ENCODE measurements at places on chromosomes 4 and X. TPM values are rescaled to one million over a fixed set of nuclear protein-coding genes. Genes with fewer than 3 reads are reported as not detected.
A peak's percentile ranks its signal among the peaks of the same experiment; 100 is the strongest.

- no peaks in the 10 kb centered on the region for H3K36me3 ChIP-seq
- no peaks in the 10 kb centered on the region for H3K27me3 ChIP-seq
- no peak overlapping the region for H3K27ac ChIP-seq
- H3K4me1 ChIP-seq: no peaks in the 10 kb centered on the region
Observed at GRCh38 chr4:126592088-126592487, 1040.7 kb upstream of the INTU start.

DNA sequence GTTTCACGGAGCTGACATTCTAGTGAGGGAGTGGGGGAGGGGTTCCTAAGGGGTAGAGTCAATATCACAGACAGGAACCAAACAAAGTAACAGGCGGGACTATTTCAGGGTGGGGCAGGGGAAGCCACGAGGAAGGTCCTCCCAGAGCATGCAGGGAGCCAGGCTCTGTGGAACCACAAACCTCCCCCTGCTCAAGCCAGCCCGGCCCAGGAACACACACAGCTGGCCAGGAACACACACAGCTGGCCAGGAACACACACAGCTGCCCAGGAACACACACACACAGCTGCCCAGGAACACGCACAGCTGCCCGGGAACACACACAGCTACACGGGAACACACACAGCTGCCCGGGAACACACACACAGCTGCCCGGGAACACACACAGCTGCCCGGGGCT, 24.8 kb downstream of the EVC2 start:
- DNase-seq: no peak
- no peak overlapping the region for H3K4me3 ChIP-seq
- H3K4me1 ChIP-seq: no peaks in the 10 kb centered on the region
- H3K27ac ChIP-seq: no peak overlapping the region

- no peak overlapping the region for H3K27ac ChIP-seq
- no peak for DNase-seq
- H3K36me3 ChIP-seq: no peaks in the 10 kb centered on the region
- H3K27me3 ChIP-seq: no peaks in the 10 kb centered on the region
- no peak overlapping the region for H3K4me3 ChIP-seq
Observed at GRCh38 chrX:4850312-4850711, 1136.9 kb upstream of the PRKX start.

- H3K27ac ChIP-seq: no peak overlapping the region
- no peak for DNase-seq
- no peaks in the 10 kb centered on the region for H3K36me3 ChIP-seq
- no peak overlapping the region for H3K4me3 ChIP-seq
- no peaks in the 10 kb centered on the region for H3K27me3 ChIP-seq
Observed at GRCh38 chrX:22758807-22759481, 240.8 kb upstream of the DDX53 start.

DNA sequence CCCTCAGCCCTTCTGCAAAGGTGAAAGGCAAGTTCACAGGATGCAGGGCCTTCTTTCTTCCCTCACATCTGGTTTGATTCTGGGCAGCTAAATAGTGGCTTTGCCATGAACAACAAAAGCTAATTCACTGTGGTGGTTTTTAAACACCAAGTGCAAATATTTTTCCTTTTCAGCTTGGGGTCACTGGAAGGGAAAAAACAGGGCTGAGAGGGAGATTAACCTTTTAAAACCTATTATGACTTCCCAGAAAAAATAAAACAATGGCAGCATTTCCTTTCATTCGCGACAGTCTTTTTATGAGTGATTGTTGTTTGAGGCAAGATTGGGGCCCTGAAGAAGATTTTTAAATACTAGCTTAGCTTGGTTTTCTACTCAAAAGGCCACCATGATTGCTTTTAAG, 103.7 kb upstream of the SCML1 start:
- no peaks in the 10 kb centered on the region for H3K27me3 ChIP-seq
- no peak for DNase-seq
- H3K27ac ChIP-seq: peak overlapping the region; percentile 68
- H3K36me3 ChIP-seq: no peaks in the 10 kb centered on the region

- no peaks in the 10 kb centered on the region for H3K4me1 ChIP-seq
- H3K27ac ChIP-seq: no peak overlapping the region
- H3K27me3 ChIP-seq: no peaks in the 10 kb centered on the region
- no peaks in the 10 kb centered on the region for H3K36me3 ChIP-seq
- no peak overlapping the region for H3K4me3 ChIP-seq
- DNase-seq: no peak
Observed at GRCh38 chr4:85815796-85816459, 341.0 kb downstream of the ARHGAP24 start.

- no peak overlapping the region for H3K27ac ChIP-seq
- no peaks in the 10 kb centered on the region for H3K27me3 ChIP-seq
- no peaks in the 10 kb centered on the region for H3K36me3 ChIP-seq
- DNase-seq: no peak
Observed at GRCh38 chr4:57553728-57554127, 443.5 kb upstream of the IGFBP7 start.

- no peak overlapping the region for H3K4me3 ChIP-seq
- no peak overlapping the region for H3K27ac ChIP-seq
- no peak for DNase-seq
Observed at GRCh38 chrX:134971926-134972325, 18.9 kb upstream of the SMIM10 start.

DNA sequence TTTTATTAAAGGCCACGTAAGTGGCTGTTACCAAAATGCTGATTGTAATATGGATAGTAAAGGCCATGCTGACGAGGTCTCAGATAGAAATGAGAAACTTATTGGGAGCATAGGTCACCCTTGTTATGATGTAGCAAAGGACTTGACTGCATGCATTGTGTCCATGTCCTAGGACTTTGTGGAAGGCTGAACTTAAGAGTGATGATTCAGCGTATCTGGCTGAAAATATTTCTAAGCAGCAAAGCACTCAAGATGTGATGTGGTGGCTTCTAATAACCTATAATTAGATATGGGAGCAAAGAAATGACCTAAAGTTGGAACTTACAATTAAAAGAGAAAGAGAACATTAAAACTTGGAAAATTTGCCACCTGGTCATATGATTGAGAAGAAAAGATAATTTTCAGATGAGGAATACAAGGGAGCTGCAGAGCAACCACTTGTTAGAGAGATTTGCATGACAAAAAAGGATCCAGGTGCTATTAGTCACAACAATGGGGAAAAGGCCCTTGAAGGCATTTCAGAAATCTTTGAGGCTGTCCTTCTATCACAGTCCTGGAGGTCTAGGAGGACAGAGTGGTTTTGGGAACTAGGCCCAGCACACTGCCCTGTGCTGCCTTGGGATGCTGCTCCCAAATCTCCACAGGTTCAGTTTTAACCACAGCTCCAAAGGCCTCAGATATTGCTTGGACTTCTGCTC, 793.7 kb upstream of the LCORL start:
- no peaks in the 10 kb centered on the region for H3K4me1 ChIP-seq
- no peaks in the 10 kb centered on the region for H3K27me3 ChIP-seq
- no peak overlapping the region for H3K4me3 ChIP-seq
- H3K27ac ChIP-seq: no peak overlapping the region

DNA sequence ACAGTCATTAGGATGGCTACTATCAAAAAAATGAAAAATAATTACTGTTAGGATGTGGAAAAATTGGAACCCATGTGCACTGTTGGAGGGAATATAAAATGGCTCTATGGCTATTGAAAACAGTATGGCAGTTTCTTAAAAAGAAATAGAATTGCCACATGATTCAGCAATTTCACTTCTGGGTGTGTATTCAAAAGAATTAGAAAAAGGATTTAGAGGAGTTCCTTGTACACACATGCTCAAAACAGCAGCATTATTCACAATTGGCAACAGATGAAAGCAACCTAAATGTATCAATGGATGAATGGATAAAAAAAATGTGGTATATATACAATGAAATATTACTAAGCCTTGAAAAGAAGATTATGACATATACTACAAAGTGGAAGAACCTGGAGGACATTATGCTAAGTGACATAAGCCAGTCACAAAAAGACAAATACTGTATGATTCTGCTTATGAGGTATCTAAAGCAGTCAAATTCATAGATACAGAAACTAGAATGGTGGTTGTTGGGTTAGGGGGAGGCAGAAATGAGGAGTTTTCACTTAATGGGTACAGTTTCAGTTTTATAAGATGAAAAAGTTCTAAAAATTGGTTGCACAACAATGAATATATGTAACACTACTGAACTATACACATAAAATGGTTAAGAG, 123.2 kb downstream of the ELOVL6 start:
- H3K36me3 ChIP-seq: peaks cover 25% of the 10 kb centered on the region
- H3K4me1 ChIP-seq: peaks cover 6% of the 10 kb centered on the region
- DNase-seq: no peak
- no peak overlapping the region for H3K27ac ChIP-seq

GRCh38 chr4:46645126-46645525, 255.2 kb upstream of the GABRA2 start:
- no peaks in the 10 kb centered on the region for H3K36me3 ChIP-seq
- no peaks in the 10 kb centered on the region for H3K4me1 ChIP-seq
- no peak overlapping the region for H3K4me3 ChIP-seq
- no peak for DNase-seq
- no peaks in the 10 kb centered on the region for H3K27me3 ChIP-seq

GRCh38 chr4:69818060-69818639, 41.8 kb downstream of the SULT1E1 start:
- H3K27ac ChIP-seq: no peak overlapping the region
- no peaks in the 10 kb centered on the region for H3K36me3 ChIP-seq
- H3K4me3 ChIP-seq: no peak overlapping the region
- DNase-seq: no peak
- H3K27me3 ChIP-seq: no peaks in the 10 kb centered on the region

DNA sequence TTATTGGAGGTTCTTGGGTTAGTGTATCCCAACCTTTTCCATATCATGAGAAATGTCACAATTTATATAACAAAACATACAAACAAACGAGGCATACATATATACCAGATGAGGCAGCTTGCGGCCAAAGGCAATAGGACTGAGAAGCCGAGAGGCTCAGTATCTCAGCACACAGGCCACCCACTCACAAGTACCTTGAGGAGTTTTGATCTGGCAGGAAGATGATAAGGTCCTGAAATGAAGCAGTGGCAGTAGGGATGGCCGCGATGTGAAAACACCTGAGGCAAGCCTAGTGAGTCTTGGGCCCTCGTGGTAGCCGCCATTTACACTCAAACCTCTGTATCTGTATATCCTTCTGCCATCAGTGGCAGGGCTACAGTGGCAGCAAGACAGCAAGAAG, 55.3 kb upstream of the PRPS1 start:
- DNase-seq: no peak
- peaks cover 2% of the 10 kb centered on the region for H3K36me3 ChIP-seq
- H3K4me3 ChIP-seq: no peak overlapping the region
- H3K4me1 ChIP-seq: no peaks in the 10 kb centered on the region
- H3K27me3 ChIP-seq: no peaks in the 10 kb centered on the region
- no peak overlapping the region for H3K27ac ChIP-seq

- no peak overlapping the region for H3K27ac ChIP-seq
- H3K36me3 ChIP-seq: peaks cover 1% of the 10 kb centered on the region
- DNase-seq: no peak
Observed at GRCh38 chr4:26785312-26785711, 75.3 kb upstream of the STIM2 start.

DNA sequence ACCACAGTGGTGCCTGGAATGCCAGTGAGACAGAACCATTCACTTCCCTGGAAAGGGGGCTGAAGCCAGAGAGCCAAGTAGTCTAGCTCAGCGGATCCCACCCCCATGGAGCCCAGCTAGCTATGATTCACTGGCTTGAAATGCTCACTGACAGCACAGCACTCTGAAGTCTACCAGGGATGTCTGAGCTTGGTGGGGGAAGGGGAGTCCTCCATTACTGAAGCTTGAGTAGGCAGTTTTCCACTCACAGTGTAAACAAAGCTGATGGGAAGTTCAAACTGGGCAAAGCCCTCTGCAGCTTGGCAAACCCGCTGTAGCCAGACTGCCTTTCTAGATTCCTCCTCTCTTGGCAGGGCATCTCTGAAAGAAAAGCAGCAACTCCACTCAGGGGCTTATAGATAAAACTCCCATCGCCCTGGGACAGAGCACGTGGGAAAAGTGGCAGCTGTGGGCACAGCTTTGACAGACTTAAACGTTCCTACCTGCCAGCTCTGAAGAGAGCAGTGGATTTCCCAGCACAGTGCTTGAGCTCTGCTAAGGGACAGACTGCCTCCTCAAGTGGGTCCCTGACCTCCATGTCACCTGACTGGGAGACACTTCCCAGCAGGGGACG, 32.0 kb downstream of the NAP1L2 start:
- H3K27ac ChIP-seq: no peak overlapping the region
- H3K36me3 ChIP-seq: no peaks in the 10 kb centered on the region
- no peak overlapping the region for H3K4me3 ChIP-seq
- H3K4me1 ChIP-seq: no peaks in the 10 kb centered on the region

- no peaks in the 10 kb centered on the region for H3K36me3 ChIP-seq
- no peak overlapping the region for H3K4me3 ChIP-seq
- no peak for DNase-seq
Observed at GRCh38 chrX:67536564-67536963, 7.3 kb upstream of the AR start.

DNA sequence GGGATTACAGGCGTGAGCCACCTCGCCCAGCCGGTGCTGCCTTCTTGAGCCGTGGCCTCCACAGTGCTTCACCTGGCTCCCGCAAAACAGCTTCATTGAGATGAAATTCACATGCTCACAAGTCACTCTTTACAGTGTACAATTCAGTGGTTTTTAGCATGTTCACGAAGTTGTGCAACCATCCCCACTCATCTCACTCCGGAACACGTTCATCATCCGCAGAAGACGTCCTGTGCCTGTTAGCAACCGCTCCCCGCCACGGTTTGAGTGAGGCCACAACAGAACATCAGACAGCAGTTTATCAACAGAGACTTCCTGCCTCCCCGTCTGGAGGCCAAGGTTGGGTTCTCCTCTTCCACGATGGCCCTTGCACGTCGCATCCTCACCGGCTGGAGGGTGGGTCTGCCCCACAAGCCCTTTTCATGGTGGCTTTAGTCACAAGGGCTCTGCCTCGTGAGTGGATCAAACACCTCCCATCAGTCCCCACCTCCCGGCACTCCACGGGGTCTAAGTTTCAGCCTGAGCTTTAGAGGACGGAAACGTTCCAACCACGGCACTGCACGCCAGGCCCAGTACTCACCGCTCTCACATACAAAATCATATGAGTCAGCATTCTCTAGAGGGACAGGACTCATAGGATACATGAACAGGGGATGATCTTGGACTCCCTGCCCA, 29.6 kb upstream of the SPON2 start:
- no peaks in the 10 kb centered on the region for H3K27me3 ChIP-seq
- H3K4me1 ChIP-seq: peaks cover 35% of the 10 kb centered on the region
- peak overlapping the region; percentile 99 for H3K27ac ChIP-seq
- peak; percentile 95 for DNase-seq

The GABRE gene
- not detected for total RNA-seq

The WDR17 gene
- 2.1 TPM for total RNA-seq

The SPANXC gene
- not detected for total RNA-seq

The GLOD5 gene
- total RNA-seq: not detected

The LRRC66 gene
- total RNA-seq: 0.05 TPM

The PPEF2 gene
- 0.23 TPM for total RNA-seq

The HPSE gene
- total RNA-seq: 17.7 TPM

Data from activated CD4-positive, alpha-beta T cell treated with anti-CD3 and anti-CD28 coated beads, Interleukin-2, amount 10 ng/mL, durations not matched to agents 24 days and 14 days (primary cell).